ENCODE measurements at places on chromosomes 16 and 17.

DNA sequence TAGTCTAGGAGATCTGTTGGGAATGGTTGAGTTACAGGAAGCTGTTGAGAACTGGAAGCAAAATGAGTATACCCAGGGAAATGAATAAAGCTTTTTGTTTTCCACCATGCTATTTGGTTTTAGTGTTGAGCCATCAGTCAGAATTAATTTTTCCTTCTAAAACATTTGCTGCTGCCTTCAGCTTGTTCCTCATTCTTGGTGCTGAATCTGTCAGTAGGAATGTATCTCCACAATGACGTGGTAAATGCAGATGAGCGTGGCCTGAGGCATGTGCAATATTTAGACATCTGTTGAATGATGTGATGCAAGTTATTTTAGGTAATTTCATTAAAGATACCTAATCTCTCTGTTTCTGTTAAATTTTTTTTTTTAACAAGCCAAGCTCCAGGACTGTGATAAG is 10.9 kb downstream of the HAPSTR1 start:
- DNase-seq = no peak

- peak; percentile 30 for DNase-seq
These were observed 192.9 kb downstream of the CCDC182 start for GRCh38 chr17:57552114-57552624.

DNA sequence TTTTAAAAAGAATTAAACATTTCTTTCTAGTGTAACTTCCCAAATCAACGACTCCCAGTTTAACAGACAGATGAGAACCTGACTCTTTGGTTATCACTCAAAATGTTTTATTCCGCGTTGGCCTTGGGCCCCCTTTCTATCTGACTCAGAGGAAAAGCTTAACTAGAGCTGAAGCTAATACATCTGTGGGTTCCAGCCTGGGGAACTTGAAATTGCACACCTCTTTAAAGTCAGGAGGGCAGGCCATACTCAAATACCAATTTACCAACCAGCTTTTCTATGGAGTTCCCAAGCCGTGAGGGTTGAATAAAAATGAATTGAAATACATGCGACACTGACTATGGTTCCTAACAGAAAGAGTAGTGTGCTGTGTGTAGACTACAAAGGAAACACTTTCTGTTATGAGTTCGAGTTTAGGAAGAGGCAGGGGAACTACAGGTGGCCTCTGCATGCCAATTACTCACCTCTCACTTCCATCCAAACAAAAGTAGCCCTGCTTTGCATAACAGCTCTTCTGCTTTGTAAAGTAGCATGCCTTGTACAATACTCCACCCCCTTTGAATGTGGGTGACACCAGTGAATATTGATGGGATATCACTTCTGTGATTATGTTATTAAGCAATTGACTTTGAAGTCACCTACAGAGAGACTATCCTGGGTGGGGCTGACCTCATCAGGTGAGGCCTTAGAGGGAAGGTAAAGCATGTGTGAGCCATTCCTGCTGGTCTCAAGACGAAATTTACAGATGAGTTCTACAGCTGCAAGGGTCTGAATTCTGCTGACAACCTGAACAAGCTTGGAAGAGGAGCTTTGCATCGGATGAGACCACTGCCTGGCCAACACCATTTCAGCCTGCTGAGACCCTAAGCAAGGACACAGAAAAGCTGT is 92.1 kb downstream of the WDR59 start:
- DNase-seq = no peak

GRCh38 chr17:77383613-77384608 is 243.1 kb downstream of the SEC14L1 start:
- no peak for DNase-seq

DNA sequence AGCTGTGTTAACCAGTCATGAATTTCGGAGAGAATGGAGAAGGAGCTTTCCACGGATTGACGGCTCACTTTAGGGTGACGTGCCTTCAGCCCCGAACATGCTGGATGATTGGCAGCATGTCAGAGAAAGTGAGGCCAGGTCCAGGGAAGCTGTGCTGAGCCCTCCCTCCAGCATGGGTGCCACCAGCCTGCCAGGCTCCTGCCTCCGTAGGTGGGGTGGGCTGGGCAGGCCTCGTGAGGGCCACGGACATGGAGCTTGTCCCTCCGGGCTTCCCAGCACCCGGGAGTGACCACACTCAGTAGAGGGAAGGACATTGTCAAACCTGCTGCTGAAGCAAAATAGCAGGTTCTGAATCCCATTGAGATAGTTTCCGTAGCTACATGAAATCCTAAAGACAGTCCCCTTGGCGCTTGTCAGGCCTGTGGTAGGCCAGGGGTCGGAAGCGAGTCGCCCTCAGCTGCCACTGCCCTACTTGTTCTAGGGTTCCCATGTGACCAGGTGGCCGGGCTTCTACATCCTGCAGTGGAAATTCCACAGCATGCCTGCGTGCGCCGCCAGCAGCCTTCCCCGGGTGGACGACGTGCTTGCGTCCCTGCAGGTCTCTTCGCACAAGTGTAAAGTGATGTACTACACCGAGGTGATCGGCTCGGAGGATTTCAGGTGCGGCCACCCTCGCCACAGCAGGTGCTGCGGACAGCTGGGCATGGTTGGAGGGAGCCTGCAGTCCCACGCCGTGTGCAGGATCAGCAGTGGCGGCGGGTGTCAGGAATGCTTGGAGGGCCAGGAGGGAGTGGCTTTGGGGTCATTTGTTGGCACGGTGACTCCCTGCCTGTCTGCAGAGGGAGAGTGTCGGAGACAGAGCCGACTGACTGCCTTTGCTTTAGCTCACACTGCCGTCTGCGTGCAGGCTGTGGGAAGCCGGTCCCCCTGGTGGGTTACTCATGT is 72.3 kb downstream of the SEC14L1 start:
- DNase-seq = no peak

- DNase-seq = peak; percentile 95
These were observed 3.9 kb downstream of the ITGA2B start for GRCh38 chr17:44385287-44386181.
